ENCODE measurements at places on chromosomes 7 and 10.

GRCh38 chr7:118404211-118404610 is 179.7 kb downstream of the ANKRD7 start:
- DNase-seq = no peak

- DNase-seq = no peak
Observed at GRCh38 chr10:49257154-49257553, 41.8 kb upstream of the C10orf71 start.

DNA sequence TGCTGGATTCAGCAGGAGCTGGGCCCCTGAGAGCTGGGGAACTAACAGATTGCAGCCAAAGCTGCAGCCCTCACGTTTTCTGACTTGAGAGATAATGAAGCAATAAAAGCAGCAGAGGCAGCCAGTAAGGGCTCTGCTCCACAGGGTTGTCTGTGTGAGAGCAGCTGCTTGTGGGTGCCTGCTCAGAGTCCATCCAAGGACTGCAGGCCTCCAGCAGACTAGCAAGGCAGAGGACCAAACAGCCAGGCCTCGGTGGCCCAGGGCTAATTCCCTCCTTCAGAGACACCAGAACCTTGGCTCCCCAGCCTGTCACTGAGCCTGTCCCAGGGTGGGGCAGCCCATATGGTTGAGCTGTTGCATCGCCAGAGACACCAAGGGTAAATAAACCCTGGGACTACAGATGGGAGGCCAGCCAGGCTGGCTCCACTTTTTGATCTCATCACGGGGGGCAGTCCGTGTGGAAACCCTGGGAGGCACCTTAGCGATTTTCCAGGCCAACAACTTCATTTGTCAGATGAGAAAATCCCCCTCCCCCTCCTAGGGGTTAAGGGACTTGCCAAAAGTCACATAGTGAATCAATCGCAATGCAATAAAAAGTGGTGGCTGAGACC is 229.2 kb downstream of the WDR11 start:
- no peak for DNase-seq

DNA sequence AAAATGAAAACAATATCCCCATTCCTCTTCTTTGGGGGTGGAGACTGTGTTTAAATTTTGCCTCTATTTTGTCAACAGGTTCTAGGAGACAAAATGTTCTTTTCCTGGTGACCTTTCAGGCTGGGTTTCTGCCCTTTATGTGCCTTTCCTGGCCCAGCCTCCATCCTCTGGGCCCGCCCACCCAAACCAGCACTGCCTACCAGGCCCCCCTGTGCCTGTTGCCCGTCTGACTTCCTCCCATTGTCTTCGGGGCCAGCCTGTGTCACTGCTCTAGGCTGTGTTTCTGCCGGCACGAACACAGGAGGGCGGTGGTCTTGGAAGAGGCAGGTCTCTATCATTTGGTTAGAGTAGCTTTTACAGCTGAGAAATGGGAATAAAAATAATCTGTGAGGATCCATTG is 13.9 kb downstream of the TSPAN14 start:
- no peak for DNase-seq

DNA sequence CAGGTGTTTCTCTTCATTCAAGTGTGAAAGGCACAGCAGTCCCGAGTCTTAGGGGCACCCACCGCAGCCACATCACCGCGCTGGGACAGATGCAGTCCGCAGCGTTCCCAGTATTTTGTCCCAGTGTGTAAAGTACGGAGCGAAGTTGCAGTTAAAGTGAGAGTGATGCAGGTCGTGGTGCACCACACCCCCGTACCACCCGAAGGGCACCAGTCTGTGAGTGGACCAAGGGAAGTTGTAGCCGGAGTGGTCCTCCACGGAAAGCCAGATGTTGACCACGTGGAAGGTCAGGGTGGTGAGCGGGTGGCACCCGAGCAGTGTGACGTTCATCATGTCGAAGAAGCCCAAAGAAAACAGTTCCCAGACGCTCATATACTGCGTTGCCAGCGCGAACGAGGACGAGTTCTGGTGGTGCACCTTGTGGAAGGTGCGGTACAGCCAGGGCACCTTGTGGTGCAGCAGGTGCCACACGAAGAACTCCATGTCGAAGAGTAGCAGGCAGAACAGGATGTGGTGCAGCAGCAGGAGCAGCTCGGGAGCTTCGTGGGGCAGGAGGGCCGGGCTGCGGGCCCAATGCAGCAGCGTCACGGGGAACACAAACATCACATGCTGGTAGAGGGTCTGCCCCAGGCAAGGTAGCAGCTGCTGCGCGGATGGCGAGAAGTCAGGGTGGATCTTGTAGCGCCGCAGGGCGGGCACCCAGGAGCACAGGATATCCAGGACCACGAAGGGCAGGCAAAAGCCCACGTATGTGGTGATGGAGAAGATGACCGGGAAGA is 526 bp downstream of the CH25H start:
- DNase-seq = no peak

GRCh38 chr7:101167645-101168411 is 2.5 kb upstream of the VGF start:
- DNase-seq = no peak

- peak; percentile 58 for DNase-seq
Observed at GRCh38 chr10:90162271-90162853, 461.0 kb downstream of the KIF20B start.

DNA sequence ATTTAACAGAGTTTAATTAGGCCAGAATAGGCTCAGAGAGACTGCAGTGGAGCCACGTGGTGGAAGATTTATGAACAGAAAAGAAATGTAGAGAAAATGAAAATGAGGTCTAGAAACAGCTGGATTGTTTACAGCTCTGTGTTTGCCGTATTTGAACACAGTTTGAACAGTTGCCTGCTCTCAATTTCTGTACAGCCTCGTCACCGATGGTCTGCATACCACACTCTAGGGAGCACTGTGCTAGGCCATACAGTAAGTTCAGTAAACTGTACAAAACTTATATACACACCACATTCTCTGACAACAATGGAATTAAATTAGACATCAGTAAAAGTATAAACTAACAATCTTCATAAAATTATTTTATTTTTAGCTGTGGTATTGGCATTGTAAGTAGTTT is 11.1 kb upstream of the CYP2E1 start:
- DNase-seq = no peak

DNA sequence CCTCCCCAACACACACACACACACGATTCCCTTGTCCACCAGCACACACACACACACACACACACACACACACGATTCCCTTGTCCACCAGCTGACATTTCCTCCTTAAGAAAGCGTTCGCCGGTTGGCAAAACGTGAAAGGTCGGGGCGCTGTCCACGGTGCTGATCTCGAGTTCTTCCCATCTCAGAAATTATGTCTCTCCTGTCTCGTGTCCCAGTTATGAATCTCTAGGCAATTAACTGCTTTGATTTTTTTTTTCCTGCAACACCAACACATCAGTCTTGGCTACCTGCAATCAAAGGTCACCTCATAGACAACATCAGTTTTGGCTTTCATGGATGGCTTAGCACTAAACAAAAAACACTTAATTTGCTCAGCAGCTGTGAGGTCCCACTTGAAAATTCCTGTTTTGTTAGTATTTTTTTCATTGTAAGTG is 1.9 kb downstream of the INA start:
- no peak for DNase-seq

GRCh38 chr10:74981831-74982633 is 129.4 kb upstream of the SAMD8 start:
- DNase-seq = no peak

- DNase-seq = no peak
Observed at GRCh38 chr10:93505075-93505474, 8.7 kb downstream of the CEP55 start.

- no peak for DNase-seq
Observed at GRCh38 chr10:97564776-97565175, 7.8 kb upstream of the ANKRD2 start.

DNA sequence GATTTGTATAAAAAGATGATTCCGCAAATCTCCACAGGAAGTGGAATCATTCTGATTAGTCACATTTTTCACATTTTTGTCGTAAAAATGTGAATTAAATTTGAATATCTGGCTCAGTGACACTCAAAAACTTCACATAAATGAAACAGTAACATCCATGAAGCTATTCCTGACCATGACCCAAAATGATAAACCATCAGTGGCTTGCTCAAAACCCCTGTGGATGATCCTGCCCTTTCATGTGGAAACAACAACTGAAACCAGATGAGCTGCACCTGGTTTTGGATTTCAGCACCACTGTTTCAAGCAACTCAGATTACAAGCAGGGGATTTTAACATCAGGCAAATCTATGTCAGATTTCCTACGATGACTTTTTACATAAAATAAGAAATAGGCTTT is 80.3 kb downstream of the AMPH start:
- DNase-seq = no peak

GRCh38 chr10:88687853-88688467 is 18.1 kb upstream of the LIPK start:
- DNase-seq = no peak

DNA sequence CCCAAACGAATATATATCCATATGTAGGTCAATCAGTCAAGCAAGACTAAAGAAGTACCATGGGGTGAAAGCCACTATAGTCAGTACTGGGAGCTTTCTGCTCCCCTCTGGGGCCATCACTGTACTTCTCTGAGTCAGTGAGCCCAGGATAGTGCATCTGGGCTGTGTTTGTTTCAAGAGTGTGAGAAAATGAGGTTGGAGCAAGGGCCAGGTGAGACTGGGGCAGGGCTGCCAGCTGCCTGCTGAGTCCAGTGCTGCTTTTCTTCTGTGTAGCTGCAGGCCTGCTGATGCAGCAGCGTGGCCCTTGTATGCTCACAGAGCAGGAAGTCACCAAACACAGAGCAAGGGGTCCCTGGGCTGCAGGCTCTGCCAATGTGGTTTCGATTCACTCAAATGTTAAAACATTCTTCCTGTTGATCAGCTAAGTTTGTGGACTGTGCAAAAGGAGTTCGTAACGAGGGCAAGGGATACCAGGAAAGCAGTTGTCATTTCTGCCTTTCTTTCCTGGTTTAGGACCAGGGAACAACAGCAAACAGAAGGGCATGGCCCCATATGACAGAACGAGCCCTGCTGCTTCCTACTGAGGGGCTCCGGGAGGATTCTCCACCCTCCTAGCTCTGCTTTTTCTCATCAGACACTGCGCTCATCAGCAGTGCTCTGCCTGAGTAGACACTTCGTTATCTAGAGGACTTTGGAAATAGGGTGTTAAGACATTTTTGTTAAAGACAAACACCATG is 65.4 kb upstream of the TNS3 start:
- DNase-seq = no peak

DNA sequence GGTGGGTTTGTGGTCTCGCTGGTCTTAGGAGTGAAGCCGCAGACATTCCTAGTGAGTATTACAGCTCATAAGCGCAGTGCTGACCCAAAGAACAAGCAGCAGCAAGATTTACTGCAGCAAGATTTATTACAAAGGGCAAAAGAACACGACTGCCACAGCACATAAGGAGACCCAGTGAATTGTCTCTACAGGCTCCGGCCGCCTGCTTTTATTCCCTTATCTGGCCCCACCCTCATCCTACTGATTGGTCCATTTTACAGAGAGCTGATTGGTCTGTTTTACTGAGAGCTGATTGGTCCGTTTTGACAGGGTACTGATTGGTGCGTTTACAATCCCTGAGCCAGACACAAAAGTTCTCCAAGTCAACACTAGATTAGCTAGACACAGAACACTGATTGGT is 82.1 kb downstream of the VIPR2 start:
- no peak for DNase-seq

- no peak for DNase-seq
Observed at GRCh38 chr7:41163991-41164390, 538.9 kb downstream of the INHBA start.

DNA sequence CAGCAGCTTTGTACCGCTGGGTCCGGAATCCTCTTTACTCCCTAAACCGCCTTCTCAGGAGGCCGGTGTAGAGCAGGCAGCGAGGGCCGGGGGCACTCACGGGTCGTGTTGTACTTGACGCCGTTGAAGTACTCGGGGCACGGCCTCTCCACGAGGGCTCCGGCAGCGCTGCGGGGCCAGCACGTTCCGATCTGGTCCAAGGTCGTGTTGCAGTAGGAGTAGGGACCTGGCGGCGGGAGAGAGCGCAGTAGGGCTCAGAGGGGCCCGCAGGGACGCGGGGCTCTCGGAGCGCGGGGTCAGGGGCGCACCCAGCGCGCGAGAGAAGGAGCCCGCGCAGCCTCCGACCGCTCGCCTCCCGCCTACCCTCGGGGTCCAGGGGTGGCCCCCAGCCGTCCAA is 443 bp downstream of the CRHR2 start:
- no peak for DNase-seq

- no peak for DNase-seq
Observed at GRCh38 chr10:113569576-113569975, 16.7 kb downstream of the HABP2 start.

- peak; percentile 80 for DNase-seq
Observed at GRCh38 chr7:116524609-116525297, at the start of gene CAV1. Gene CAV1, plus strand, starts transcription at chr7:116525036. Its CDS starts 27 bp downstream, at chr7:116525063.

- DNase-seq = no peak
Observed at GRCh38 chr10:29417324-29417723, 128.5 kb downstream of the LYZL1 start.

- DNase-seq = no peak
Observed at GRCh38 chr10:20622531-20623211, 274.4 kb downstream of the NEBL start.

DNA sequence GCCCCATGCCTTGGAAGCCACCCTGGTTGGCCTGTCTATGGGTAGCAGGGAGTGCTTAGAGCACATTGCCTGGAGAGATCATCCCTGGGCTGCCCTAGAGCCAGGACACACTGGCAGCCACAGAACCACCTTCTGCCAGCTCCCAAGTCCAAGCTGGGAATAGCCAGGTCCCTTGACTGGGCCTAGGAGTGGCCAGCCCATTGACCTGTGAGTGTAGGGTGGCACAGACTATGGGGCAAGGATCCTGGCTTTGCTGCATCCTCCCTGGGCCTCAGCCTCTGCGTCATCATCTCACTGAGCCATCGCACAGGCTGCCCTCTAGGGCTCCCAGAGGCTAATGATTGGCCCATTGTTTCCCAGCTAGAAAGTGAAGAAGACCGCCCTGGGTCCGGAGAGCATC is 7.0 kb downstream of the AQP1 start:
- no peak for DNase-seq

DNA sequence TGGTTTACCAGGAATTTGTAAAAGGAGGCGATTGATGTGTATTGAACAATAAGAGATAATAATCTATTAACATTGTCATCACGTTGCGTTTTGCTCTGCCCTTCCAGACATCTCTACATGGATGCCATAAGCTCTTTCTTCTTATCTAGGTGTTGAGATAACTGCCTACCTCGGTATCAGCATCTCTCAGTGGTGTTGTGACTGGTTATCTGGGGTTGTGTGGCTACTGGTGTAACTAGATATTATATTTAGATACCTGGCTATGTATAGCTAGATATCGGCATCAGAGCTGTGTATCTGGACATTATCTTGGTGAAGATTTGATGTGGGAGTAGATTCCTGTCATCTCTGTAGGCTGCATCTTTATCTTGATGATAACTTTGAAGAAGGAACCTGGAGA is 17.2 kb downstream of the GATA3 start:
- DNase-seq = no peak

DNA sequence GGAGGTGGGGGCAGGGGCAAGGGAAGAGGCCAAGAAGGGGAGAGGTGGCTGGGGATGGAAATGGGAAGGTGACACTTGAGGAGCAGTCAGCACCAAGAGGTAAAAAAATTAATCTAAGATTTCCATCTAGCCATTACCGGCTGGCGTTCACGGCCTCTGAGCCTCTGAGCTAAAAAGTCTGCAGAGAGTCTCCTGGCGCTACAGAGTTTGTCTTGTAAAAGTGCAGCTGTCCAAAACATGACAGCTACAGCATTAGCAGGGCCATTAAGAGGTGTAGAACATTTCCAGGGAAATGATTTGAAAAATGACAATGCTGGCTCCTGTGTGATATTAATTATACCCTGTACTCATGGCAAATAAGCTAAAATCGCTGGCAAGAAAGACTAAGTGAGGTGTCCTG is 167.6 kb downstream of the LRMDA start:
- DNase-seq = no peak

All from AG04449 (cell line).